ENCODE measurements at places on chromosomes 11 and 22. TPM values are rescaled to one million over a fixed set of nuclear protein-coding genes. Genes with fewer than 3 reads are reported as not detected.

KCNJ5 gene
- not detected for total RNA-seq

- DNase-seq: no peak
- peaks cover 24% of the 10 kb centered on the region for H3K27me3 ChIP-seq
- H3K4me3 ChIP-seq: no peak overlapping the region
- no peaks in the 10 kb centered on the region for H3K36me3 ChIP-seq
Measured at GRCh38 chr11:57899378-57899777, 124.3 kb upstream of the OR9Q1 start.

ZBTB16 gene
- total RNA-seq: 3.0 TPM

- no peak overlapping the region for H3K4me3 ChIP-seq
- H3K27me3 ChIP-seq: peaks cover 23% of the 10 kb centered on the region
- no peak for DNase-seq
- no peaks in the 10 kb centered on the region for H3K36me3 ChIP-seq
Measured at GRCh38 chr11:8015753-8016239, 28.7 kb downstream of the EIF3F start.

DNA sequence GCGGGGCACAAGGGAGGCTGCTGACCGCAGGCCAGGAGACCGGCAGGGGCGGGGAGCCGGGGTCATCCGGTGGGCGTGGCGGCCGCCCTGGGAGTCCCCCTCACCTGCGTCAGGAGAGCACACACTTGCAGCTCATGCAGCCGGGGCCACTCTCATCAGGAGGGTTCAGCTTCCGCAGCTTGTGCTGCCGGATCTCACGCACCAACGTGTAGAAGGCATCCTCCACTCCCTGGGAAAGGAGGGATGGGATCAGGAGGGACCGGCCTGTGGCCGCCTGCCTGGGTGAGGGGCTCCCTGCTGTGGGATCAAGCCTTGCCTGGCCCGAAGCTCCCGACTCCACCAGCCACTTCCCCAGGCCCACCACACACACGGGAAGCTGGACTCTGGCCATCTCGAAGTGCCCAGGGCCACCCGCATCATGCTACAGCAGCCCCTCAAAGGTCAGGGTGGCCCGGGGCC, 2.8 kb downstream of the HRAS start:
- peaks cover 1% of the 10 kb centered on the region for H3K36me3 ChIP-seq
- no peaks in the 10 kb centered on the region for H3K27me3 ChIP-seq
- H3K4me1 ChIP-seq: peaks cover 12% of the 10 kb centered on the region
- no peak overlapping the region for H3K4me3 ChIP-seq
- no peak for DNase-seq
- no peak overlapping the region for H3K27ac ChIP-seq

DNA sequence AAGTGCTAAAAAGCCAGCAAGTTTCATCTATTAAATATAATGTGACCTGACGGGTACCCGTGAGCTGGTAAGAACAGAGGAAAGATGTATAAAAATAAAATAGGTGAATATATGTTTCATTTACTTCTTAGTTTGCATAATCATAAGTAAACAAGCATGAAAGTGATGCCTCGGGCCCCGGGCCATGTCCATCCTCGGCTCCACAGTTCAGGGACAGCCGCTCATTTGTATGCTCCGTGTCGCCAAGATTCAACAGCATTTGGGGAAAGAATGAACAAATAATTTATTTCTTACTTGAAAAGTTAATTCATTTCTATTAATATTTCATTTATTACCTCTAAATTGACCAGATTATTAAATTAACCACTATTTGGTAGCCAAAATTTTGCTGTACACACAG, 251.8 kb downstream of the NTM start:
- no peak overlapping the region for H3K27ac ChIP-seq
- peaks cover 6% of the 10 kb centered on the region for H3K27me3 ChIP-seq
- H3K4me1 ChIP-seq: no peaks in the 10 kb centered on the region
- DNase-seq: no peak
- H3K36me3 ChIP-seq: no peaks in the 10 kb centered on the region

DNA sequence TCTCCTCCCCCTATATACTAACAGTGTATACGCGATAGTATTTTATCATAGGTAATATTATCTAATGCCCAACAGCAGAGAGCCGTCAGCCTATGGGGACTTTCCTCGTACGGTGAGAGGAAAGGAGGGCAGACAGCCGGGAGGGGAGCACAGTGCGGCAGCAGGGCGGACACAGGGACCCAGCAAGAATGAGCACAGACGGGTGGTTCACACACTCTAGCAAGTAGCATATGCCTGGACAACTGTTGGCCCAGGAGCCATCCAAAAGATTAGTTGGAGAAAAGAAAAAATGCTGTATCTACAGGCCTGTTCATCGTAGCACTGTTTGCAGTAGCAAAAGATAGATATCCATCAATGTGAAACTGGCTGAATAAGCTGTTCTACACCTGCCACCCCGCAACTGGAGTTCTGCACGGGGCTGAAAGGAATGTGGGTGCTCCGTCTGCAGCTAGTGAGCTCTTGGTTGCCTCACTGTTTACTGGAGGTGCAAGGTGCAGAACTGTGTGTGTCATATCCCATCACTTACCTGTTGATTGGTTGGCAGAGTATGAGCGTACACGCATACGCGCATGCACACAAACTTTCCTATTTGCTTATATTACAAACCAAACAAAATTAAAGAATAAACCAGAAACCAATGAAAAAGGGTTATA, 324.3 kb downstream of the TBC1D22A start:
- H3K27ac ChIP-seq: no peak overlapping the region
- peaks cover 3% of the 10 kb centered on the region for H3K36me3 ChIP-seq
- H3K27me3 ChIP-seq: no peaks in the 10 kb centered on the region

KCNJ1 gene
- total RNA-seq: not detected

- no peak overlapping the region for H3K4me3 ChIP-seq
- no peak for DNase-seq
- H3K27me3 ChIP-seq: no peaks in the 10 kb centered on the region
Measured at GRCh38 chr11:94666792-94667721, 99.9 kb downstream of the PIWIL4 start.

CD3E gene
- 400 TPM for total RNA-seq

C22orf31 gene
- total RNA-seq: not detected

DNA sequence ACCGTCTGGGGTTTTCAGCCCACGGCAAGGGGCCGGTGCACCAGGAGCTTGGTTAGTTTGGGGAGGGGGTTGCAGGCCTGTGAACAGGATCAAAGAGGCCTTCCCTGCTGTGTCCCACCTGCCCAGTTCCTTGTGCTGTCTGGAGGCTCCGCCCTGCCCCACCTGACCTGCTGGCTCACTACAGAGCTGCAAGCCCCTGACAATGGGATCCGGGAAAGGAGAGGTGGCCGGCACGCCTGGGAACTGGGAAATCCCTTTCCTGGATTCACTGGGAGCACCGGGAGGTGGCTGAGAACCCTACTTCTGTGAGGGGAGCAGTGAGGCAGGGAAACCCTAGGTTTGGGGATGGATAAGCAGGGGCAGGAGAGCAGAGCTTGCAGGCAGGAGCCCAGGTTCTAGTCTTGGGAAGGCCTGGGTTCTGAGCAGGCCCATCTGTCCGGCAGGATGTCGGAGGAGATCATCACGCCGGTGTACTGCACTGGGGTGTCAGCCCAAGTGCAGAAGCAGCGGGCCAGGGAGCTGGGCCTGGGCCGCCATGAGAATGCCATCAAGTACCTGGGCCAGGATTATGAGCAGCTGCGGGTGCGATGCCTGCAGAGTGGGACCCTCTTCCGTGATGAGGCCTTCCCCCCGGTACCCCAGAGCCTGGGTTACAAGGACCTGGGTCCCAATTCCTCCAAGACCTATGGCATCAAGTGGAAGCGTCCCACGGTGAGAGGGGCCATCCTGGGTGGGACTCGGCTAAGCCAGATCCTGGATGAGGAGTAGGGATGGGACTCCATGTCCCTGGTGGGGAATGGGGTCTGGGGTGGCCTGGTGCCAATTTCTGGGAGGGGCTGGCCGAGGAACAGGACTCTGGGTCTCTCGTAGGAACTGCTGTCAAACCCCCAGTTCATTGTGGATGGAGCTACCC, 786 bp downstream of the CAPN1 start:
- H3K36me3 ChIP-seq: peaks cover 14% of the 10 kb centered on the region
- DNase-seq: peak; percentile 33
- H3K4me3 ChIP-seq: peak overlapping the region; percentile 85
- peaks cover 14% of the 10 kb centered on the region for H3K4me1 ChIP-seq

MFNG gene
- 125 TPM for total RNA-seq

DNA sequence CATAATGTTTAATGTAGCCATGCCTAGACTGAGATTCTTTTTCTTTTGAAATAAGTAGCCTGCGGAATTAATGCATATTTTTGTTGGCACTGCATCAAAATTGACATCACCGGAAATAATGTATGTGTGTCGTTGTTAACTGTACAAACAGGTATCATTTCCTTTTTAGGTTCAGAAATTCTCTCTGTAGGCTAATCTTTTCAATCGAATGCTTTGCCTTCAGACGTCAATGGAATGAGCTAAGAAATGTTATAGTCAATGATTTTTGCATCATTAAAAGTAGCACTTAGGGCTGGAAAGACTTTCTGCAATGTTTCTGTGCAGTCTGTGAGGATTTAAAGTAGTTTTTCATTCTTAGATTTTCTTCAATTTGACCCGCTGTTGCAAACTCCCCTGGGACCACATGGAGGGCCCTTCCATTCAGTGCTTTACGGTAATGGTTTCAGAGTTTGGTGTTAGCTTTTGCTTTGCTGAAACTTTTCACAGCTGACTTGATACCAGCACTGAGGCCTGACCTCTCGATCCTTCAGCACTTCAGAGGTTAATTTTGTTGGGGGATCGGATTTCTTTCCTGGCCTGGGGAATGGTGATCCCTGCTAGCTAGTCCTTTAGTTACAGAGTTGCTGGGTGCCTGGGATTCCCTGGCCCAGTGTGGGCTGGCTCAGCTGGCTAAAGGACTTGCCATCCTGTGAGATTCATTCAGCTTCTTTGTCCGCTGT, 137.8 kb downstream of the DBX1 start:
- H3K27ac ChIP-seq: no peak overlapping the region
- no peak for DNase-seq
- no peaks in the 10 kb centered on the region for H3K36me3 ChIP-seq

NLRP14 gene
- 0.21 TPM for total RNA-seq

DNA sequence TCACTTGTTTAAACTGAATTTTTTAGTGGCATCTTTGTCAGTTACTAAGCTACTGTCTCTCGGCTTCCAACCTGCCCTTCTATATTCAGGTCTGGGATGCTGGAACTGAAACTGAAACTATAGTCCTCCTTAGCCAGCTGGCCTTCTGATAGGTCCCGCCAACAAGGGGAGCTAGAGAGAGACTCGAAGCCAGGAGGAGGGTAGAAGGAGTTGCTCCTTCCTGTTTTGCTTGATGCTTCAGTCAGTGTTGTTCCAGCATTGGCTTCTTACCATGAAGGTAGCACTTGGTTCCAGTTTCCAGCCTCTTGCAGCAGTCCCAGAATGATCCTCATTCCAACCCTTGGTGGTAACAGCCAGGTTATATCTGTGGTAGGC, 32.9 kb upstream of the HORMAD2 start:
- H3K27ac ChIP-seq: no peak overlapping the region
- peaks cover 11% of the 10 kb centered on the region for H3K4me1 ChIP-seq
- no peak overlapping the region for H3K4me3 ChIP-seq
- H3K27me3 ChIP-seq: no peaks in the 10 kb centered on the region
- H3K36me3 ChIP-seq: no peaks in the 10 kb centered on the region

TMEM86A gene
- total RNA-seq: 0.09 TPM

GRCh38 chr11:133197425-133197824, 334.9 kb downstream of the OPCML start:
- no peak overlapping the region for H3K27ac ChIP-seq
- no peaks in the 10 kb centered on the region for H3K36me3 ChIP-seq
- no peaks in the 10 kb centered on the region for H3K4me1 ChIP-seq
- no peak for DNase-seq
- H3K27me3 ChIP-seq: peaks cover 6% of the 10 kb centered on the region
- H3K4me3 ChIP-seq: no peak overlapping the region

DNA sequence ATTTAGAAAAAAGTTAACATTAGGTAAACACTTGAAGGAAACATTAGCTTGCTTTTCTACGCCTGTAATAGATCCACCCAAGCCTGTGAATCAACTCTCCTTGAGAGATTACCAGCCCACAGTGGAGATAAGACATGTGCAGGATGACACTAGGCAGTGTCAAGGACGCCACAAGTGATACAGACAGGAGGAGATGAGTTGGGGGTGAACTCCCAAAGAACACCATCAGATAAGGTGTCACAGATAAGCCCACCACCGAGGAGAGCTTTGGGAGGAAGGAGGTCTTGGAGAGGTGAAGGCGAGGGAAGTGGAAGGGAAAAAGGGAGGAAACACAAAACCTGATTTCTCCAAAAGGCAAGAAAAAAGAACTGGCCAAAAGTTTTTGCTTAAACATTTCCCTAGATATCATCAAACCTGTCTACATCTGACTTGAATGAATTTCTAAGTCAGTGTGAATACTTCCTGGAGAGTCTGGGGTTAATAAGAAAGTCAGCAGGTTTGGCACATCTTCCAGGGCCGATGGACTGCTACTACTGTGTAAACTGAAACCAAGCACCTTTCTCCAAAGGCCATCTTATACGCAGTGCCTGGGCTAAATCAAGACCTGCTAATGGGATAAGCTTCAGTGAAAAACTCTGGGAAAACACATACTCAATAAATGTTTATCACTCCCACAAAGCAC, 15.5 kb downstream of the CLTCL1 start:
- H3K36me3 ChIP-seq: no peaks in the 10 kb centered on the region
- H3K4me1 ChIP-seq: no peaks in the 10 kb centered on the region
- DNase-seq: no peak
- no peaks in the 10 kb centered on the region for H3K27me3 ChIP-seq
- no peak overlapping the region for H3K4me3 ChIP-seq

GRCh38 chr11:25787416-25787815, 544.5 kb upstream of the ANO3 start:
- H3K36me3 ChIP-seq: no peaks in the 10 kb centered on the region
- H3K27ac ChIP-seq: no peak overlapping the region
- no peak overlapping the region for H3K4me3 ChIP-seq
- no peaks in the 10 kb centered on the region for H3K27me3 ChIP-seq

- no peak overlapping the region for H3K4me3 ChIP-seq
- H3K36me3 ChIP-seq: peaks cover 37% of the 10 kb centered on the region
- H3K27ac ChIP-seq: no peak overlapping the region
- no peaks in the 10 kb centered on the region for H3K27me3 ChIP-seq
Measured at GRCh38 chr11:118521892-118522311, 5.4 kb upstream of the TTC36 start.

DNA sequence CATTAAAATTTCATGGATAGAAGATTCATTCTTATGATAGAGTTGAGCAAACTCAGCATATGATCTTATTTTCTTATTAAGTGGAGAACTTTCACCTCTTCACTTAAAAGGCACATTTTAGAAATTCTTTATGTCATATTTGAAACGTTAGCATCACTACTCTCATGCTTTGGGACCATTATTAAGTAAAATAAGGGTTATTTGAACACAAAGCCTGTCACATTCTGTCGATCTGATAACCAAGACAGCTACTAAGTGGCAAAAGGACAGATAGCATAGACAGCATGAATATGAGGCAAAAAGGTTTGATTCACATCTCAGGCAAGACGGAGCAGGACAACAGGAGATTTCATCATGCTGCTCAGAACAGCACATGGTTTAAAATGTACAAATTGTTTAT, 247.6 kb upstream of the ANO3 start:
- no peak overlapping the region for H3K27ac ChIP-seq
- no peak overlapping the region for H3K4me3 ChIP-seq
- no peaks in the 10 kb centered on the region for H3K27me3 ChIP-seq

NXPE4 gene
- not detected for total RNA-seq
